ENCODE measurements at places on chromosomes 12 and 14.

GRCh38 chr14:52563120-52563519 lies 10.5 kb downstream of the GPR137C start:
- no peak for DNase-seq

DNA sequence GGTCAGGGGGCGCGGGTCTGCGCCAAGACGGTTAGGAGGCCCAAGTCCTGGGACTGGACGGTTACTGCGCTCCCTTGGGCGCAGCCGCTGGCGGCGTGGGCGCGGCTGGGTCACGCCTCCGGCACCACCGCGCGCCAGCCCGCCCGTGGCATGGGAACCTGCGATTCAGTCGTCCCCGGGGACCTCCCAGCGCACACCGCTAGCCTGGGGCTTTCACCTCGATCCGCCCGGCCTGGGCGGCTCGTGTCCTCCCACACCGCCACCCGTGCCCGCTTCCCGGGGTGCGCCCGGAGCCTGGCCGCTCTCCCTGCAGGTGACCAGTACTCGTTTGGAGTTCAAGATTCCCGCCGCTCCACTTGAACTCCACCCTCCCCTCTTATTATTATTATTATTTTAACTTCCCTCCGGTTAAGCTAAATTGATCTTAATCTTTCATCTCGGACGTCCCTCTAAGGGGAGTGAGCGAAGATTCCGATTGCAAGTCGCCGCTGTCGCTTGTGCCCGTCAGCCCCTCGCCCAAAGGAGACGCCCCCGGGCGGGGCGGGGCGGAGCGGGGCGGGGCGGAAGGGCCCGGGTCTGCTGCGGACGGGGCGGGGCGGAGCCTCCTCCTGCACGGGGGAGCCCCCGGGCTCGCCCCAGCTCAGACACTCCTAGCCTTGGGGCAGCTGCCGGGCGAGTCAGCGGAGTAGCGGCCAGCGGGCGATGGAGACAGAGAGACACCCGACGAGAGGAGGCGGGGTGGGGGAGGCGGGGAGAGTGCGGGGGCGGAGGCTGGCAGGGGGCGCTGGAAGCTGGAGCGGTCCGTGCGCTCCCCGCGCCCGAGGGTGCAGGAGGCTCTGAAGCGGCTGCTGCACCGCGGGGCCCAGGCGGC lies at the start of gene KCNMB4:
Gene KCNMB4, plus strand, starts transcription at position 643 of the 871 bp plus-strand sequence. CDS start 445 bp downstream, outside the sequence.
- DNase-seq: no peak

DNA sequence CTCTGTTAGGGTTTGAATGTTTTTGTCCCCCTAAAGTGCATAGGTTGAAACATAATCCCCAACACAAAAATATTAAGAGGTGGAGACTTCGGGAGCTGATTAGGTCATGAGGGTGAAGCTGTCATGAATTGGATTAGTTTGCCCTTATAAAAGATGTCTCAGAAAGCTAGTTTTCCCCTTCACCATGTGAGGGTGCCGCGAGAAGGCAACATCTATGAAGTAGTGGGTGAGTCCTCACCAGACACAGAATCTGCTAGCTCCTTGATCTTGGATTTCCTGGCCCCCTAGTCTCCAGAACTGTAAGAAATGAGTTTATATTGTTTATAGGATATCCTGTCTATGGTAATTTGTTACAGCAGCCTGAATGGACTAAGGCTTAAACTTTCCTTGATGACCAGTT lies 301.5 kb upstream of the ATP2B1 start:
- no peak for DNase-seq

GRCh38 chr12:70929029-70929428 lies 8.5 kb upstream of the PTPRR start:
- DNase-seq: no peak

GRCh38 chr12:46260913-46261476 lies 7.8 kb downstream of the SLC38A1 start:
- no peak for DNase-seq

- DNase-seq: no peak
Observed at GRCh38 chr12:10305411-10305810, 2.3 kb upstream of the KLRD1 start.

- DNase-seq: no peak
Observed at GRCh38 chr14:22887990-22888378, 5.0 kb downstream of the REM2 start.

DNA sequence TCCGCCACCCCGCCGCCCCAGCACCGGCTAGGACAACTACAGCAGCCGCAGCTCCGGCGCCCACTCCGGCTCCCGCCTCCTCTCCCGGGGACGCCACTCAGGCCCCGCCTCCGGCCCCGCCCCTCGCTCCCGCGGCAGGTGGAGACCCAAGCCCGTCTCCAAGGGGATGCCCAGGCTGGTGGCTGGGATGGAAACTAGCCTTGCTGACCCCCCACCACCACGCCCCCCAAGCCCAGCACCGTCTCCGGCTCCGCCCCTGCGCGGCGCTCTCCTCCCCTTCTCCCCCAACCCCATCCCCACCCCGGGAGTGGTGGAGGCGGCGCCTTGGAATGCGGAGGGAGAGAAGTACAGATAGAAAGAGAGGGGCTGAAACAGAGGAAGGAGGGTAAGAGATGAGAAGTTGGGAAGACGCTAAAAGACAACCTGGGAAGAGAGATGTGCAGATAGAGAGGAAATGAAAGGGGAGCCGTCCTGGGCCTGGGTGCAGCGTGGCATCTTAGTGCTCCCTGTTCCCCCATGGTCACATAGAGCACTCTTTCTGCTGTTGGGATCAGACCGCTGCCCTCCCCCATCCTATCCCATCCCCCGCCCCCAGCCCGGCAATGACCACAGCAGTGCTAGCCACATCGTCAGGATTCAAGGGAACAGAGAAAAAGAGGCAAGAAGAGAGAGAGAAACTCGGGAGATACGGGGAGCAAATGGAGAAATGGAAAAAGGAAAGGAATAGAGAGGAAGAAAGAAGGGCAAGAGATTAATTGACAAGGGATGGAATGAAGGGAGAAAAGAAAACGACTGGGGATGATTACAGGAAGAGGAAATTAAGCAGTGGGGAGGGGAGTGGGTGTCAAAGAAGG lies at the start of gene ITGA7:
Gene ITGA7, minus strand, starts transcription at position 64 of the 854 bp plus-strand sequence. CDS start 222 bp downstream, outside the sequence.
- DNase-seq: no peak

DNA sequence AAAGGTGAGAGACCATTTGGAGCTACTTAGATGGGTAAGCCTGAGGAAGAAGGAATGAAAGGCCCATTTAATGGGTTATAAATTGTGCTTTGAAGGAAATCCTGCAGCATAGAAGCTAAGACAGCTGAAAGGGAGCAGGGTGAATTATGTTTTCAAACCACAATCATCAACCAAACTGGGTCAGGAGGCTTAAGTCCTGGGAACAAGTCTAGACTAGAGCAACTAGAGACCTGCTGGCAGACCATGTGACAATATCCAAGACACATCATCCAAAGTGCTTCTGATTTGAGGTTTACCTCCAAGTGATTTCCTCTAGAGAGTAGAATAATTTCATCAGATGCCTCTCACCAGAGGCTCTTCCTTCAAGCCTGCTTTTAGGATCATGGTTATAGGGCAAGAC lies 53.7 kb downstream of the MAP3K9 start:
- peak; percentile 15 for DNase-seq

DNA sequence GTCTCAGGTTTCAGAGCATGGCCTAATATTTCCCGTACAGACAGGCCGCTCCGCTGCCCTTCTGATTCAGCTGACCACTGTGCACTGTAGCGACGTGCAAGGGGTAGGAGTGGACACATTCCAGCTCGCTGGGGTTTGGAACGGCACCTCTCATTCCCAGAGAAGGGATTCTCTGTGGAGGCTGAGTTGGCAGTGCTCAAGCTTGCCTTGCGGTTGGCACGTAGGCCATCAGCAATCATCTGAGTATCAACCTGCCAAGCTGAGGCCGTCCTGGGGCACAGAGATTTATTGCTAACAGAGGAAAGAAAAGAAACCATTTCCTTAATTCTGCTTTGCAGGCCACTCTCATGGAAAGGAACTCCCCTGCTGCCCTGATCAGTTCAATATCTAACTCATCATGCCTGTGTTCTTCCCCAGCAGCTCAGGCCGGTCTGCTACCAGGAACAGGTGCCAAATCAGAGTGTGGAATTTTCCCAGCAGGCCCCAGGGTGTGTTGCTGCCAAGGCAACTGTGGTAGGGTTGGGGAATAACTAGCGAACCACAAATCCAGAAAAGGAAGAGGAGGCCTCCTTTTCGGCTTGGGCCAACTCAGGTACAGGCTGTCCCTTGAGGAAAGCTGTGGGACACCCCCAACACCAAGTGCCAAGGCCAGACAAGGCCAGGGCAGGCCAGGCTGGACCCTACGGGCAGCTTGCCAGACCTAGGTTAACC lies 92.5 kb downstream of the SSPN start:
- peak; percentile 23 for DNase-seq

GRCh38 chr12:48924617-48925303 lies 532 bp downstream of the FKBP11 start:
- DNase-seq: no peak

- DNase-seq: peak; percentile 19
Observed at GRCh38 chr12:103780093-103780440, 61.0 kb downstream of the NT5DC3 start.

GRCh38 chr12:6303071-6303470 lies 7.4 kb upstream of the PLEKHG6 start:
- no peak for DNase-seq

DNA sequence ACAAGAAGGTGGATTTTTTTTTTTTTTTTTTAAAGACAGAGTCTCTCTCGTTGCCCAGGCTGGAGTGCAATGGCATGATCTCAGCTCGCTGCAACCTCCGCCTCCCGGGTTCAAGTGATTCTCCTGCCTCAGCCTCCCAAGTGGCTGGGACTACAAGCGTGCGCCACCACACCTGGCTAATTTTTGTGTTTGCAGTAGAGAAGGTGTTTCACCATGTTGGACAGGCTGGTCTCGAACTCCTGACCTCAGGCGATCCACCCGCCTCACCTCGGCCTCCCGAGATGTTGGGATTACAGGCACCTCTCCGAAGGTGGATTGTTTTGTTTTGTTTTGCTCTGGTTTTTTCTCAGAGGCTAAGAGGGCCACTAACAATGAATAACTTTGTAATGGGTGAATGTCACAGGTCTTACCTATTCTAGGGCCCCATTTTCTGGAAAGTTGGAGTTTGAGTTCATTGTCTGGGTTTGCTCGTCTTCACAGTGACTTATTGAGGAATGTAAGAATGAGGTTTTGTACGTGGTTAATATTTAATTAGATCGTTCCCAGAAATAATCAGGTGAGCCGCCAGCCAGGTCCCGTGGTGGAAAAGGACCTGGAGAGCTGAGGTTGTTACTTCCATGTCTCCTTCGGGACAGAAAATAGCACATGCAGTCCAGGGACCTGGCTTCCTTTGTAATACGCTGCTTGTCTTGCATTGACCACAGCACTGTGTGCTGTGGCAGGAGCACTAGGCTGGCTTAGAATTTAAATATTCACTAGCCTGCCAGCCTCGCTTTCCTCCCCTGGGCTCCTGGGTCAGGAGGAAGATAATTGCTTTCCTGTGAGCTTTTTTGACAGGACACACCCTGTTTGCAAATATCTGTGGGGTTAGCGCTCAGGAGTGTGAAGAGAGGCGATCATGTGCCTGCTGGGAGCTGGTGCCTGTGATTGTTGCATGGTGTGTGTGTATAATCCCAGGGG lies 2.3 kb downstream of the HIP1R start:
- no peak for DNase-seq

GRCh38 chr14:94471045-94471444 lies 5.0 kb downstream of the SERPINA9 start:
- DNase-seq: no peak

DNA sequence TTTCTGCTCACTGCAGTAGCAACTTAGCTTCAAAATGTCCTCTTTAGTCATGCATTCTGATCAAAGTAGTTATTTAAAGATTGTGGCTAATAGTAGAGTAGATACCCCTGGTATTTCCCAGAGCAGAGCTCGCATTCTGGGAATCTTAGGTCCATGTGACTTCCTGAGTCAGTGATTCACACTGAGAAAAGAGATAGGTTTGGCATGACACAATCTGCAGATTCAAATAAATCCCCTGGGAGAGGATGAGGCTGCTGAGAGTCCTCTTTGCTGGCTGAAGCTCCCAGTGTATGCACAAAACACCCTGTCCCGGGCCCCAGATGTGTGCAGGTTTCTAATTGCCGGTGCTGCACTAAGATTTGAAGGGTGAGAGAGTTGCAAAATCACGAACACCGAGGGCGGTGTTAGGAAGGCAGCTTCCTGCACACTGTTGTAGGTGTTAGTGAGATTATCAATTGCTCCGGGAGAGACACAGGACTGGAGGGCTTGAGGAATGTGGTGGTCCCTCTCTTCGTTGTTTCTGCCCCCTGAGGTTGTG lies 233.2 kb downstream of the NRXN3 start:
- no peak for DNase-seq

DNA sequence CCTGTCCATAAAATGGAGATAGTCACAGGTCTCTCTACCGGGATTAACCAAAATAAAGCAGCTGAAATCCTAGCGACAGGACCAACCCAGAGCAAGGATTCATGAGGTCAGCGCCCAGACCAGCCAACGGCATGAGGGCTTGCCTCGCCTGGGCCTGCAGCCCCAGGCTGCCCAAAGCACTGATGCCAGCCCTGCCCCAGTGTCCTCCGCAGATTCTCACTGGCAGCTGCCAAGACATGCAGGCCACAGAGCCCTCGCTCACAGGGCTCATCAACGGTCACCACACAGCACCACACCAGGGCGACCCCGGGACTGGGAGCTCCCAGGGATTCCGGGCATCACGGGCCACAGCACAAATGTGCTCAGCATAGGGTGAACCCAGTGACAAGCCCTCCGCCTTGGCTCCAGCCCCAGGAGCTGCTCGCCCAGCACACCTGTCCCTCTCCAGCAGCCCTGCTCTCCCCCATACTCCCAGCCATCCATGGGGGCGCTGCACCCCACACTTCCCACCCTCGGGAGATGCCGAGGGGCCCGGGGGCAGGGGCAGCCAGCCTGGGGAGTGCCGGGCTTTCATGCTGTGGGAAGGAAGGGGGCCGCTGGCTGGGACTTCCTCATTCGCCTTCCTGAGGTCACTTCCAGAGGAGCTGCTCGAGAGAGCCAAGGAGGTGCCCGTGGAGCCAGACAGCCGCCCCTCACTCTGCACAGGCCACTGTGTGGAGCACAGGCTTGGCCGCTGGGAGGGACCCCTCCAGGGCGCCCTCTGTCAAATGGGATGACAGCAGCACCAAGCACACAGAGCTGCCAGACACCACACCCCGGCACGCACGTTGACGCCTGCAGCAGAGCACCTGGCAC lies 14.1 kb downstream of the RAB35 start:
- peak; percentile 34 for DNase-seq

DNA sequence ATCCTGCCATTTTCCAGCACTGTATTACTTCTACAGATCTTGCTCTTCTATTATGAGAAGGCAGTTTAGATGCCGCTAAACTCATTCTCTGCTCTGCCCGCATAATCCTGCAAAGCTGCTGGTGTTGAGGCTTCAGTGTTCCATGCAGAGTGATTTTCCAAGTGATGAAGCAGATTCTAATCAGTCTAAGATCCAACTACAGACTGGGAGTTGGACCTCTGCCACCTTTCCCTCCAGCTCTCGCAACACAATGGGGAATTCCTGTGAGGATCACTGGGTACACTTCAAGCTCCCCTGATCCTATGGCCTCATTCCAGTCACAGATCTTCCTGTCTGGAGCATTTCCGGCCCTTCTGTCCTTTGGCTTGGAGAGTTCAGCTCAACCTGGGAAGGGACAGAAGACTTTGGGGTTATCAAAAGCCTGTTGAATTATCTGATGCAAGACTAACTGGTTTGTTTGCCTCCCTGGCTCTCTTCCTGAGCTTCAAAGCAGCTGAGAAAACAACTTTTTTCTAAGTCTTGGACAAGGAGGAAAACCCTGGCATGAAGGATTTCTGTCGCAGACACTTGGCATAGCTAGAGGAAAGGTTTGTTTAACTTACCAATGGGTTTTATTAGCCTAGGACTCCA lies 333.9 kb downstream of the ZFP36L1 start:
- no peak for DNase-seq

- DNase-seq: no peak
Observed at GRCh38 chr12:20370014-20370386, 1.7 kb downstream of the PDE3A start.

- DNase-seq: no peak
Observed at GRCh38 chr14:71319666-71320065, 412.4 kb downstream of the PCNX1 start.

- no peak for DNase-seq
Observed at GRCh38 chr12:53300187-53300586, 692 bp downstream of the MYG1 start.

Measured in MV-4-11 (cell line).